ENCODE measurements at places on chromosomes 6 and 20. TPM values are rescaled to one million over a fixed set of nuclear protein-coding genes. Genes with fewer than 3 reads are reported as not detected.
A peak's percentile ranks its signal among the peaks of the same experiment; 100 is the strongest.

GRCh38 chr6:33013608-33014007 is 4.2 kb upstream of the HLA-DOA start:
- no peak for DNase-seq

DNA sequence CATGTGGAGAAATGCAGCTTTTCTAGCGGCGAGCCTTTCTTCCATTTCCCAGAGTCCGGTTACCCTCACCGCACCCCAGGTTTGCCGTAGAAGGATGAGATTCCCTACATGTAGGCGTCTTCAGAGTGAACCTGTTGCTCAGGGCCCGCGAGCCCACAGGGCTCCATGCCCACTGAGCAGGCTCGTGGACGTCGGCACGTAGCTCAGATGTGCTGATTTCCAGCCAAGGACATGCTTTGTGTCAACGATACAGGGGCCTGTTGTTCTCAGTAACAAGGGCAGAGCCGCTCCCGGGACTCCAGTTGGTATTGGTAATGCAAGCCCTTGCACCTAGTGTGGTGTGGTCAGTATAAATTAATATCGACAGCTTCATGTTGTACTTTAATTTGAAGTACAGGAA is 159.6 kb downstream of the MTHFD1L start:
- DNase-seq = no peak

DNA sequence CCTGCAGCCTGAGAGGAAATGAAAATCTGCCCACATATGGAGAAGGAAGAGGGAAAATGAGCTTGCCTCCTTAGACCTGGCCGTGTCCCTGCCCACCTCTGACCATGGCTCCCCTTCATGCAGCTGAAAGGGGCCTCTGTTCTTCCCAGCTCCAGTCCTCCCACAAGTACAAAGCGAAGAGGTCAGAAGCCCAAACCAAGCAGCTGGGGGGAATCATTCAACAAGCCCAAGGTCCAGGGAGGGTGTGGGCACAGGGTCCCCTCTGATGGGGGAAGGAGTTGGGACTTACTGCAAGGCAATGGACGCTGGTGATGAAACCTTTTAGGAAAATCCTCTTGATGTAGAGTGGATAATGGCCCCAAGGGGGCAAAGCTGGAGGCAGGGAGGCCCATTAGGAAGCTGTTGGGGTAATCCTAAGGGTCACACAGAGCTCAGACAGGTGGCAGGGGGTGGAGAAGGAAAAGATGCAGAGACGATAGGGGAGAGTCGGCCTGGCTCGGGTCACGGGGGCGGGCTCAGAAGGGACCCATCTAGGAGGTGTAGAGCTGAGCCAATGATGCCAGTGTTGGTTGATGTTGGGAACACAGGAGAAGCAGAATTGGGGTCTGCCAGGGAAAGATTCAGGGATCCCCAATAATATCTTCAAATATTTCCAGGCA is 16.1 kb upstream of the GRM4 start:
- no peak for DNase-seq

Gene ZSCAN16
- polyA plus RNA-seq = 11.0 TPM

Gene STMN3
- polyA plus RNA-seq = 20.7 TPM

DNA sequence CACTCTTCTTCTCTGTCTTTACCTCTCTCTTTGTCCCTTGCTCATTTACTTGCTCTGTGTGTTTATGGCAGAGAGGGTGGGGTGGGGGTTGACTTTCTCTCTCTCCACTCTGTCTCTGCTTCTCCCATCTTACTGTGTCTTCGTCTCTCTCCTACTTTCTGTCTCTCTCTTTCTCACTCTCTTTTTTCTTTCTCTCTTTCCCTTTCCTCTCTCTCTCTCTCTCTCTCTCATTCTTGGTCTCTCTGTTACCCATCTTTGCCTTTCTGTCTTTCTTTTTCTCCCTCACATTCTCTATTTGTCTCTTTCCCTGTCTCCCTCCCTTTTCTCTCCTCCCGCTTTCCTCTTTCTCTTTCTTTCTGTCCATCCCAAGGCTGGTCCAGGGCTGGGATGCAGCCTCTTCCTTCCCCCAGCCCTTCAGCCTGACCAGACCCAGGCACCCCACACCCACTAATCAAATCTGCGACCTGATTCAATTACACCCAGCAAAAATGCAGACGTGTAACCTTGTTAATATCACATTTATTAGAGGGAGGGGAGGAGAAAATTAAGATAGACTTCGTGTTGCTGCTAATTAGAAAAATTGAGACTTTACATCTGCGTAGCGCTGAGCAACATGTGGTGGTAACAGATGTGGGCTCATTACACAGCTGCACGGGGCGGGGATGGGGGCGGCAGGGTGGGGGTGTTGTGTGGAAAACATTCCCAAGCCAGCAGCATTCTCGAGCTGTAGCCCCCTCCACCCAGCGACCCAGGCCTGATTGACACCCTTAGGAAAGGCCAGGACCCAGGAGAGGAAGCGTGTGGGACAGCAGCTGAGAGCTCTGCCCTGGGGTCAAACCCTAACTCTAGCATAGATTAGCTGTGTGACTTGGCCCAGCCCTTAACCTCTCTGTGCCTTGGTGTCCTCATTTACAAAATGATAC is 124.9 kb upstream of the MAFB start:
- no peak for DNase-seq

Gene PKHD1
- polyA plus RNA-seq = 34.3 TPM

Gene FOXS1
- 5.2 TPM for polyA plus RNA-seq

- no peak for DNase-seq
Observed at GRCh38 chr6:134543128-134543527, 225.2 kb upstream of the SGK1 start.

Gene RIPPLY2
- polyA plus RNA-seq = not detected

Gene MCUR1
- polyA plus RNA-seq = 56.1 TPM

DNA sequence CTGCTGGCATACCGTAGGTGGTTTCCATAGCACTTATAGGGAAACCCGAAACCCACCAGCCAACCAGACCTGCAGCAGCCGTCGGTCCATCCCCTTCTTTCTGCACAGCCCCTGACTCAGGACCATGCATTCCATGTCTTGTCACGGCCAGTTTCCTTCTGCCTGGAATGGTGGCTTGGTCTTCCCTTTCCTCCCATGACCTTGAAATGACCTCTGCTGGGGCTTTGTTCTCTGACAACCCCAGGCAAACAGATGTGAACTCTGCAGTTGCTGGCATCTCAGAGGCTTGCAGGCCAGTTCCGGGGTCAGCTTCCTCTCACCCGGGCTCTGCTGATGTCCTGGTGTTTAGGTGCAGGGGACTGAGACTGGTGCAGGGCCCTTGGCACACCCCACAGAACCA is 250.8 kb downstream of the SMOC2 start:
- no peak for DNase-seq

GRCh38 chr6:106247293-106247692 is 78.3 kb downstream of the ATG5 start:
- DNase-seq = no peak

Gene LY6G6C
- not detected for polyA plus RNA-seq

DNA sequence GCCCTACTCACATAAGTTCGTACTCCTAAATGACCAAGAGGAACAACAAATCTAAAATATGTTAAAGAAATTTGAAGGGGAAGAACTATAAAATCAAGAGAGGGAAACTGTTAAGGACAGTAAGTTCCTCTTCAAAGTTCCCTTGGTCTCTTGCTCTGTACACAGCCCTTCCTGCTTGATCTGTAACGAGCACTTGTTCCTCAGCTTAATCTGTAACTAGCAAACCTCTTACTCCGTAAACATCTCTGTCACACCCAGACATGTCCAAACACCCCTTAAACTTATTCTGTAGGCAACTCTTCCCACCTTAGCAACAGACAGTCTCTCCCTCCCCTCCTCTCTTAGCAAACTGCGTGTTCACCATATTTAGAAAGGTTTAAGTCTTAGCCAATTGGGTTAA is 29.9 kb downstream of the PLN start:
- no peak for DNase-seq

- no peak for DNase-seq
Observed at GRCh38 chr20:2132461-2132901, 30.9 kb downstream of the STK35 start.

- no peak for DNase-seq
Observed at GRCh38 chr6:28240471-28240870, 11.6 kb downstream of the ZKSCAN4 start.

DNA sequence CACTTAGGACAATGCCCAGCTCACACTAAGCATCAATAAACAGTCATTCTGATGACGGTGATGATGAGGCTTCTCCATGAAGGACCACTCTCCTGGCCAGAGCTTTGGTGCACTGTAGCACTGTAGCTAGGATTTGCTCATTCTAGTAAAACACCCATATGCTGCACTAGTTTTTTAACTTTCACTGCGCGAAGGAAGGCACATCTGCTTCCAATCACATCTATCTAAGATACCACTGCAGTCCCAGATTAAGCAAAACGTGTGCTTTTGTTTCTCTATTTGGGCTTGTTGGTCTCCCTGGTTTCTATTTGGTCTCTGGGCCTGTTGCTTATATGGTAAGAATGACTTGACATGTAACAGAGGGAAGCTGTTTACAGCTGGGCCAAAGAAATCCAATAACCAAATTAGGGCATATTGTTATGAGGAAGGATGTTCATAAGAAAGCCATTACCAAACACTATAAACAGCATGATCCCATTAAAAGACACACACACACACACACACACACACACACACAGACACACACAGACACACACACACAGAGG is 62.4 kb downstream of the FAM229B start:
- peak; percentile 13 for DNase-seq

Gene DPPA5
- polyA plus RNA-seq = not detected

DNA sequence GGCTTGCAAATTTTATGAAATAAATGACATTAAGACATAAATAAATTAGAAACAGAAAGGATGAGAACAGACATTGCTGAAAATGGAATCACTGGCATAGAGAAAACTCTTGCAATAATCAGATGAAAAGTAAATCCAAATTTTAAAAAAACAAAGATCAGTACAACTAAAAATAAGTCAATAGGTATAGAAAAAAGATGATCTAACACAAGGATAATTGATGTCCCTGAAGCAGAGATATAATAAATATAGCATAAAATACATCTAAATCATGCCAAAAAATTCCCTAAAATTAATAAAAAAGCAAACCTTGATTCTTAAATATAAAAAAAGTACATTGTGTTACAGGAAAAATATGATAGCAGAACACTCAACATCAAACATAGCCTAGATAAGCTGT is 379.6 kb downstream of the SYNE1 start:
- no peak for DNase-seq

- DNase-seq = no peak
Observed at GRCh38 chr6:164346631-164347030, 932.1 kb downstream of the QKI start.

Gene ASF1A
- polyA plus RNA-seq = 32.5 TPM

- no peak for DNase-seq
Observed at GRCh38 chr20:37723668-37724067, 29.8 kb downstream of the CTNNBL1 start.

Gene PRICKLE4
- polyA plus RNA-seq = 7.2 TPM

DNA sequence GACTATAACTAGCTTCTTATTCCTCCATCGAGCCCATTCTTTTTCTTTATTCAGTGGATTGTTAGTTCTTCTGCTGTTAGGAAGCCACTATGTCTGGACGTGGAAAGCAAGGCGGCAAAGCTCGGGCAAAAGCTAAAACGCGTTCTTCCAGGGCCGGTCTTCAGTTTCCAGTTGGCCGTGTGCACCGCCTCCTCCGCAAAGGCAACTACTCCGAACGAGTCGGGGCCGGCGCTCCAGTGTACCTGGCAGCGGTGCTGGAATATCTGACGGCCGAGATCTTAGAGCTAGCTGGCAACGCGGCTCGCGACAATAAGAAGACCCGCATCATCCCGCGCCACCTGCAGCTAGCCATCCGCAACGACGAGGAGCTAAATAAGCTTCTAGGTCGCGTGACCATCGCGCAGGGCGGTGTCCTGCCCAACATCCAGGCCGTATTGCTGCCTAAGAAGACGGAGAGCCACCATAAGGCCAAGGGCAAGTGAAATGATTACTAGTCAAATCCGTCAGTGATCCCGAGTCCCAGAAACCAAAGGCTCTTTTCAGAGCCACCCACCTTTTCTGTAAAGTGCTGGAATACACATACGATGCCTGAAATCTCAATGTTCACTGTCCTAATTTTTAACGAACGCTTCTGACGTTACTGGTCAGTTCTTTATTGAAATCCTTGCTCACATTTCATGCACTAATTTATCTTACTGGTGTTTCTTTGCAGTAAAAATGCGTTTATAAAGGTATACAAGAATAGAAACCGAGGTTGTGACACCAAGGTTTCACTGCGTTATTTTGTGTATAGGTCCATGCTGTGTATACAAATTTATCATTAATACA is 129.9 kb downstream of the HFE start:
- DNase-seq = no peak
